ENCODE measurements at places on chromosomes 1 and 21.

DNA sequence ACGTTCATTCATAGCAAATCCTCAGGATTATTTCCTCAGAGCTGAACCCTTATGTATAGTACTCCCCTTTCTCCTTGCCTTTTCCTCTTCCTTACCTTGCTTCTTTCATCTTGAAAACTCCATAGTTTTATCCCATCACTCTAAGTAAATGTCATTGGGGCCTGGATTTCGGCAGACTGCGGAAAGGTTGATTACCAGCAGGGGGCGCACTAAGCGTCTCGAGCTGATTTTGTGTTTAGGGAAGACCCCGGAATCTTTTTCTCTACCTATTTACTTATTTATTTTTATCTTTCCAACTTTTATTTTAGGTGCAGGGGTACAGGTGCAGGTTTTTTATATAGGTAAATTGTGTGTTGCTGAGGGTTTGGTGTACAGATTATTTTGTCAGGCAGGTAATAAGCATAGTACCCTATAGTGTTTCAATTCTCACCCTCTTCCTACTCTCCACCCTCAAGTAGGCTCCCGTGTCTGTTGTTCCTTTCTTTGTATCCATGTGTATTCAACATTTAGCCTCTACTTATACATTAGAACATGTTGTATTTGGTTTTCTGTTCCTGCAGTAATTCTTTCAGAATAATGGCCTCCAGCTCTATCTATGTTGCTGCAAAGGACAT, 11.4 kb upstream of the MTARC1 start:
- no peak for DNase-seq

GRCh38 chr1:32199717-32200072, 700 bp upstream of the CCDC28B start:
- DNase-seq, result peak; percentile 14

DNA sequence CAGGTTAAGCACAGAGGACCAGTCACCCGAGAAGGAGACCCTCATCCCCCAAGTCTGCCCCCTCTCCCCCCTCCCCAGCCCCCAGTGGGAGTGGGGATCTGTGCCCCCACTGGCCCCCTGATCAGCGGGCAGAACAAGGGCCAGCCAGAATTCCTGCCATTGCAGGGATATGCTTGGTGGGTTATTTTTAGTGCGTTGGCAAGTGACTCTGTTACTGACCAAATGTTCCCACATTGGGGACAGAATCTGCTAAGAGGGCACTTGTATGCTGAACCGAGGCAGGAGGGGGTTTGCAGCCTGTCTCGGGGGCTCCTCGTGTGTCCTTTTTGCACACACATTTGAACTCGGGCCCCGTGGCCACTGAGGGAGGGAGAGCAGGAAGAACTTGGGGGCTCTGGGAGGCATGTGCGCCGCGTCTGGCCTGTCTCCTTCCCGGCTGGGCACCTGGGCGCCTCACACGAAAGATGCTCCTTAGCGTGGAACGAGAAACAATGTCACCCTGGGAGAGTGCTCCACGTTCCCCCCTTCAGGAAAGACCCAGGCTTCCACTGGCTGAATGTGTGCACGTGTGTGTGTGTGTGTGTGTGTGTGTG, 66.4 kb upstream of the CASZ1 start:
- DNase-seq, result no peak

GRCh38 chr1:221776495-221777301, 34.8 kb upstream of the DUSP10 start:
- DNase-seq, result no peak

DNA sequence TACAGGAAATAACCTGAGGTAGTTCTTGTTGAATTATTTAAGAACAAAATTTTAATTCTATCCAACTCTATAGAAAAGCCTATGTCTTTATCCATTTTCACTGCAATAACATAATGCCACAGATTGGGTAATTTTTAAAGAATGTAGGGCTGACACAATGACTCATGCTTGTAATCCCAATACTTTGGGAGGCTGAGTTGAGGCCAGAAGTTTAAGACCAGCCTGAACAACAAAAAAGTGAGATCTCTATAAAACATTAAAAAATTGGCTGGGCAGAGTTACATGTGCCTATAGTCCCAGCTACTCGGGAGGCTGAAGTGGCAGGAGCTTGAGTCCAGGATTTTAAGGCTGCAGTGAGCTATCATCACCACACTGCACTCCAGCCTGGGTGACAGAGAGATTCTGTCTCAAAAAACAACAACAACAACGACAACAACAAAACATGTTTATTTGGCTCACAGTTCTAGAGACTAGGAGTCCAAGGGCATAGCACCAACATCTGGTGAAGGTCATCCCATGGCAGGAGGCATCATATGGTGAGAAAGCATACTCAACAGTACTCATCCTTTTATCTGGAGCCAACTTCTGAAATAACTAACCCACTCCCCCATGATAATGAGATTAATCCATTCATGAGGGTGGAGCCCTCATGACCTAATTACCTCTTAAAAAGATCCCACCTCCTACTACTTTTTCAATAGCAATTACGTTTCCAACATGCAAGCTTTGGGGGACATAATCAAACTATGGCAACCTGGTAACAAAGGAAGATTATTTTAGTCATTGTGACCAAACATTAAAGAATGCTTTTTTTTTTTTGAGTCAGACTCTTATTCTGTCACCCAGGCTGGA, 59.6 kb downstream of the ABL2 start:
- DNase-seq, result no peak

GRCh38 chr1:244794071-244794470, 41.4 kb upstream of the COX20 start:
- DNase-seq, result no peak

GRCh38 chr1:50343323-50343722, 79.9 kb downstream of the DMRTA2 start:
- no peak for DNase-seq

DNA sequence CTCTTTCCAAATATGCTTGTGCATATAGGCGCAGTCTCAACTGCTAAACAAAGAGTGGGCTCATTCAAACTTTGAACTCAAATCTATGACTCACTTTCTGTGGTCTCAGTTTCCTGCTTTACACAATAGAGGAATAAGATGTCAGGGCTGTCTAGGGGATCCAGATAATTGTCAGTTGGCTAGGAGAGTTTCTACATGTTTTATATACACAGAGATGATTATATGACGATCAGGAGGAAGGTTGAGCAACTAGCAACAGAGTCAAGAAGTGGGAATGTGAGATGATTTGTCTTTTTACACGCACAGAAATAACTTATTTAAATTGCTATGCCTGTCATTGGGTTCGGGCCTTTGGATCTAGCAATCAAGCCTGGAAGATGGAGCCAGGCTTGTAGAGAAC, 299.4 kb upstream of the LYPLAL1 start:
- DNase-seq, result no peak

DNA sequence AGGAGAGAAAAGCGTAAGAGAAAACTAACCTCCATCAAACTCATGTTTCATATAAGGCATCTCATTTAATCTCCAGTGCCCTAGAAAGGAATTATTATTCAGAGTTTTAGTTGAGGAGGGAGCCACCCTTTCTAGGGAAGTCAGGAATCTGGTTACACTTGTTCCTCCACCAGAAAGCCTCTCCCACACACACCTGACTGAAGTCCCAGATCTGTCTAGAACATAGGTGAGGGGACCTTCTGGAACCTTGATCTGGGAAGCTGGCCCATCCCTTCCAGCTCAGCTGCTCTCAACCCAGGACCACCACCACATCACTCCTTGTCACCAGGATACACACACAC, 1.9 kb upstream of the DENND2D start:
- DNase-seq, result no peak
